Dermis blood vessel endothelial cell (primary cell): ENCODE measurements at places on chromosomes 2 and 18. TPM values are rescaled to one million over a fixed set of nuclear protein-coding genes. Genes with fewer than 3 reads are reported as not detected.

DNA sequence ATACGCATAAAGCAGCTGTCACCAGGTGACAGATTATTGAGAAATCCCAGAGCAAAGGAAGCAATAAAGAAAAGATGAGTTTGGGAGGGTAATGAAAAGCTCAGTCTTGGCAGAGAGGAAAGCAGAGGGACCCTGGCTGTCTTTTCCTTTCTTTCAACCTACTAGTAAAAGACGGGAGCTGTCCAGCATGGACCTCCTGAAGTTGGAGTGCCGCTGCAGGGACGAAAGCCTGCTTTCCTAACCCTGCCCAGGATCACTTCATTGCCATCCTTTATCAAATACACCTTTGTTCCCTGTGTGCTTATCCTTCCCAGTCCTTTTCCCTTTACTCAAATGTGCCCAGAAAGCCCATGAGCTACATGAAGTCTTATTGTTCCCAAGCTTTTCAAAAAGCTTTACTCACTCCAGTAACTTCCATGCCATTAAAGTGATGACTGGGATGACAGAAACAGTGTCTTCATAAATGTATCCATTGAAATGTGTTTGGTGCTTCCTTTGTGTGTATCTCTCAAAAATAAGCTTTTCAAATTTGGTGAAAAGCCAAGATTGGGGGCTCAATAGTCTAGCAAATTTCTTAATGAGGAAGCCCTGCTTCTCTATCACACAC lies 3.7 kb upstream of the SPR start:
- peak; percentile 60 for DNase-seq

DNA sequence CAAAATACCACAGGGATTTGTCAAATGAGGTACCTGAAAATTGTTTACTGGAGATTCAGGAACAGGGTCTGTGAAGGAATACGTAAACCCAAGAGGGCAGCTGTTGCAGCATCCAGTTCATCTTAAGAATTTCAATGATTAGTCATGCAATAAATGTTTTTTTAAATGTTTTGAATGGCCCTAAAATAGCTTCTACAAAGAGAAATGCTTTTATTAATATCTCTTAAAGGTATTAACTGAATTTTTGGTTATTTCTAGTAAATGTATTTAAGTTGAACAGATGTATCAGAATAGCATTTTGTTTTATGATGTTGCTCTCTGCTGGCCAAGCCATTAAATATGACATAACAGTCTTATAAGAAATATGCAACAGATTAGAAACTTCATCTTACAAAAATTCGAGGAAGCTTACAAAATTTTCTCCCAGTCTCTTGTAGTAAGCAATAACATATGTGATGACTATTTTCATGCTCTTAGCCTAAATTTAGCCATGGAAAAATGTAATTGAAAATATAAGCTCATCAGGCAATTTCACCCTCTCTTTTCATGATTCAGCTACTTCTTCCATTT lies 863.9 kb downstream of the SUCLG1 start:
- DNase-seq = no peak

GRCh38 chr2:147521936-147522335 lies 322.9 kb upstream of the ACVR2A start:
- no peak for DNase-seq

DNA sequence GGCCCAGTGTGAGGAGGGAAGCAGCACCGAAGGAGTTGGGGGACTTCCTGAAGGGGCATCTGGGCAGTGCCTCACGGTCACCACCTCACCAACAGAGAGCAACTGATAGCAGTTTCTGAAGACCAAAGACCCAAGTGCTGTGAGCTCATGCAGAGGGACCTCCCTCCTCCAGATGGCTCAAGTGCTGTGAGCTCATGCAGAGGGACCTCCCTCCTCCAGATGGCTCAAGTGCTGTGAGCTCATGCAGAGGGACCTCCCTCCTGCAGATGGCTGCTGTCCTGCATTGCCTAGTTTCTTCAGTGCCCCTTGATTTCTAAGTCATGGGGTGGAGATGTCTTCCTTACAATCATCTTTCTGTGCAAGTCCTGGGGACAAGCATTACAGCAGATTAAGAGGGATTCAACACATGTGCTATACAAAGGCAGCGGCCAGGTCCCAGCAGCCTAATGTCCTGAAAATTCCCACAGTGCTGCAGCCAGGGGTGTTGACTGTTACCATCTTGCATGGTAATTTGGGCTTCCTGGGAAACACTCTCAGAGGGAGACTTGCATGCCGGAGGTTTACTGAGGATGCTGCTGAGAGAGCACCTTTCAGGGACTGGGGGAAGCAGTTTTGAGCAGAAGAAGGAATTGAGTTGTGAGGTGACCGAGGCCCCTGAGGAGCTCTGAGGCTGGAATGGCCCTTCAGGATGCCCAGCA lies 409.3 kb downstream of the GALR1 start:
- no peak for DNase-seq

DNA sequence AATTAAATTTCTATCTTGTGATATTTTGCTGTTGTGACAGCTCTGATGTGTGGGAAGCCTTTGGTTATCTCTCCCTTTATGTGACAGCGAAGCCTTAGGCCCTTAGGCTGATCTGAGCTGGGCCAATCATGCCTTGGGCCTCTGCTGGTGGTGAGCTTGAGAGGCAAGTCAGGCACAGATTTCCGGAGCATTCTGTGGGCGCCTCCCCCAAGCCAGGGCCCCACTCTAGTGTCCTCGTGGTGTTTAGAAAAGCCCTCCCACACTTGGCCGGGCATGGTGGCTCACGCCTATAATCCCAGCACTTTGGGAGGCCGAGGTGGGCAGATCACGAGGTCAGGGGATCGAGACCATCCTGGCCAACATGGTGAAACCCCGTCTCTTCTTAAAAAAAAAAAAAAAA lies 239.8 kb downstream of the SH3RF3 start:
- no peak for DNase-seq

The AGAP1 gene
- total RNA-seq = 9.0 and 10.2 TPM in 2 replicates

The HADHB gene
- 151 TPM in 2 replicates for total RNA-seq

The NYAP2 gene
- total RNA-seq = not detected in 2 replicates

The G6PC2 gene
- total RNA-seq = not detected in 2 replicates
